ENCODE measurements at places on chromosomes 3 and 15.

DNA sequence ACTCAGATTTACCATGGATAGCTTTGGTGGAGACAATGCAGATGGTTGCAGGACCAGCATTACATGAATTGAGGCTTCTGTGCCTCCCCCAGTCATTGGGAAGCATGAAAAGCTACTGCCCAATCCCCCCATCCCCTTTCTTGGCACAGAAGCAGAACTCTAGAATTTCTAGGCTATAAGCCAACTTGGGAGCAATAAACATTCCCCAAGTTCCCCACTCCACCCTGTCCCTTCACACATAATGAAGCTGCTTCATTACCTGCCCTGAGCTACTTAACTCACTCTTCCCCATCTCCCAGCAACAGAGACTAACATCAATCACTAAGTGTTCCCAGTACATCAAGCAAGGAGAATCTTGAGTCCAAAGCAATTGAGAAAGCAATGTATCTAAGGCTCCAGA lies 164.5 kb downstream of the RORA start:
- DNase-seq = no peak

DNA sequence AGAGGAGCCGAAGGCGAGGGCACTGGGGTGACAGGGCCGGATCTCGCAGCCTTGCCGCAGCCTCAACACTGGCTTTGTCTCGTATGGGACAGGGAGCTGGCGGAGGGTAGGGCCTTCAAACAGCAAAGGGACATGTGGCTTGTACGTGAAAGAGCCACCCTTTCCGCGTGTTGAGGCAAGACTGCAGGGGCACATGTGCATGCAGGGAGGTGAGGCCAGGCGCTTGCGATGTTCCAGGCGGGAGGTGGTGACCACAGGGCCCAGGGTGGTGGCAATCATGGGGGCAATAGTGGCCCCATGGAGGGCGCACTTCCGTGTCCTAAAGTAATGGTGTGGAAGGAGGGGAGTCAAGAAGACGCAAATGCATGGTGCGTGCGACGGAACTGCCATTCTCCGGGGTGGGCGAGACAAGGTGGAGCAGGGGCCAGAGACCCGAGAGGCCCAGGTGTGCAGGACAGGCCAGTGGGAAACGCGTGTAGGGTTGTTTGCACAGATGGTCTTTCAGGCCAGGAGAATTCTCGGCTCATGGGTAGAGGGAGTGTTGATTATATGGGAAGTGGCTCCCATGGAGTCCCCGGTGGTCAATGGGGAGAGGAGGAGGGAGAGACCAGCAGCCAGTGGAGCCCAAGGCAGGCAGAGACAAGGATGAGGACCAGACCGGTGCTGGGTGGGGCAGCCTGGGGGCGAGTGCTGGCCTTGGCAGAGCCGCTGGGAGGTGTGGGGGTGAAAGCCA lies 45.8 kb upstream of the PCSK6 start:
- no peak for DNase-seq

- DNase-seq = no peak
These were observed 466.0 kb downstream of the NLGN1 start for GRCh38 chr3:173863551-173863950.

DNA sequence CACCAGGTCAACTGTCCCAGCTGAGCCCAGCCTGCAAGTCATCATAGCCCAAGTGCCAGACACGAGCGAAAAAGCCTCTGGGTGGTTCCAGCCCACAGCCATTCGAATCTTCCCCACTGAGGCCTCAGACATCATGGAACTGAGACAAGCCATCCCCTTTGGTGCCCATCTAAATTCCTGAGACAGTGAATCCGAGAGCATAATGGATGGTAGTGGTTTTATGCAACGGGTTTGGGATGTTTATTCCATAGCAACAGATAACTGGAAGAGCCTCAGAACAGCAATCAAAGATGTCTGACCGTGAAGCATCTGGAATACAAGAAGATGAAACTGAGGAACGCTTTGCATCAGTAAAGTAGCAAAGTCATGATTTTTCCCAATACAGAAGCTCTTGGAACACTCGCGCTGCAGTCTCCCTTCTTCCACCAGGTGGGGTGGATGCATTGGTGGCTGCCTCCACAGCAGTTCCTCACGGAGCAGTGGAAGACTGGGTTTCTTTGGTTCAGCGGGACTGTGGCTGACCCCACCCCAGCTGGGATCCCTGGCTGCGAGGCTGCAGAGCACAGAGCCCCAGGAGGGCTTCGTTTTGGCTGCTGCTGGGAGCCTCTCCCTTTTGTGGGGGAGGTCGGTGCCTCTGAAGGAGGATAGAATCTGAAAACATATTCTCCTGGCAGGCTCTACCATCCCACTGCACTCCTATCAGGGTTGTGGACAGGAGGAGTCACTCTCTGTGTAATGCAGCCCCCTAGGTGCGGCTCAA lies 26.4 kb upstream of the PDE8A start:
- DNase-seq = no peak

GRCh38 chr15:89085289-89085926 lies 2.8 kb upstream of the ABHD2 start:
- DNase-seq = no peak

DNA sequence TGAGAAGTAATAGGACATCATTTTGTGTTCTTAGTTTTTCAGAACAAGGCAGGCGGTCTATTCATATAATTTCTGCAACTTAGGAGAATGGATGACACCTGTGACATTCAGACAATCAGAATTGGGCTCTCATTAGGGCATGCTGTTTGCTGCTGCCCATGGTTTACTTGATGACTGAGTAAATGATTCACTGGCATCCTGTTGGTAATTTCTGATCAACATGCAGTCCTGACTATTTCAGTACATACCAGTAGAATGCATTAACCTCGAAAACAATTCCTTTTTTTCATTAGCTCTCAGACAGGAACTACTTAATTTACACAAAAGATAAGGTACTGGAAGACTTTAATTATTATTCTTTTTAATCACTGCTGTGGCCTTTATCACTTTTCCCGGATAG lies 641.6 kb downstream of the NSUN3 start:
- no peak for DNase-seq

- DNase-seq = no peak
These were observed 149.1 kb upstream of the HACD2 start for GRCh38 chr3:123733805-123734526.

DNA sequence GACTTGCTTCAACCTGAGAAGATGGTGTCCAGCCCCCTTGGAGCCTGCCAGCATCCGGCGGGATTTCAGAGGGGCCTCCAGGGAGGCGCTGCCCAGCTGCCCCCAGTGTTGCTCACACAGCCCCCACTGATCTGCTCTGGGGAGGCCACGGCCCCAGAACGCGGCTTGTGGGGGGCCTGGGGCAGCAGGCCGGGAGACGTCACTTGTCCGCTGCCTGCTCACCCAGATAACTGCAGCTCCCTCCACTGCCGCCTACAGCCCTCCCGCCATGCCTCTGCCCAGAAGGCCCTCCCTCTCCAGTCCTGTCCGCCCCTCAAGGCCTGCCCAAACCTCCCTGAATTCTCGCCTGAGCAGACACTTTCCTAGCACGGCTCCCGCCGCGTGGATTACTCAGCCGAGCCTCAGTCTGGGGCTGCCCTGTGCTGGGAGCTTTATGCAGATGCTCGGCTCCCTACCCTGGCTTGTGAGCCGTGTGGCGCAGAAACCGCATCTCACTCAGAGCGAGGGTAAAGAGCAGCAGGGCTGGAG lies 17.2 kb upstream of the ADIPOQ start:
- no peak for DNase-seq

- no peak for DNase-seq
These were observed 35.1 kb downstream of the PDCD6IP start for GRCh38 chr3:33833408-33834095.

GRCh38 chr15:94666553-94666952 lies 435.2 kb downstream of the MCTP2 start:
- DNase-seq = no peak

GRCh38 chr15:80997692-80998091 lies 3.0 kb upstream of the TLNRD1 start:
- no peak for DNase-seq

DNA sequence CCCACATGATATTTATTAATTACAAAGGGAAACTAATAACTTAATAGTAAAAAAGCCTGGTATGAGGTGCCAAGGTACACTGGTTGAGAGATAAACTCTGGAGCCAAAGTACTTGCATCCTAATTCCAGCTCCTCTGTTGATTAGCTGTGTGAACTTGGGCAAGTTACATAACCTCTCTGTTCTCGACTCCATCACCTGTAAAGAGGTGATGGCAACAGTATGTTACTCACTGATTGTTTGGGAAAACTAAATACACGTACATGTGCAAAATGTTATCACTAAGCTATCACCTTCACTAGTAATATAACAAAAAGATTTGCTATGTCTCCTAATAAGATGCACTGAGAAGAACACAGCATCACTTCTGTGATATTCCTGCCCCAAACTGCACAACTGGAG lies 206.4 kb downstream of the MEX3B start:
- no peak for DNase-seq

GRCh38 chr3:147832611-147833010 lies 423.4 kb downstream of the ZIC1 start:
- DNase-seq = no peak

DNA sequence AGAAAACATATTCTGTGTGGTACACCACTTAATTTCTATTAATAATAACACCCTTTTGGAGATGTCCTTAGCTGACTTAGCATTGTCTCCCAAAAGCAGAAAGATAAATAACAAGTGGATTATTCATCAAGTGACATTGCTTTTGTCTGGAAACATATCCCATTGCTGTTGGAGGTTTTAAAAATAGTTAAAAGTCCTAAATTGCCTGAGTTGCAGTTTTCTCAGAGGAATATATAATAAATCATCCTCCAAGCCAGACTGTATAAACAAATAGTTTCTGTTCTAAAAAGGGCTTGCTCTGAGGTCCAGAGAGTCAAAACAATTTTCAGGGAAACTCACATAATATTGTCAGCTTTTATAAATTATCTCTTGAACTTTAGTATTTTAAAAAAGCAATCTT lies 60.4 kb upstream of the CD96 start:
- DNase-seq = no peak

GRCh38 chr3:55678546-55679216 lies 191.6 kb upstream of the WNT5A start:
- no peak for DNase-seq

GRCh38 chr15:40340740-40341400 lies at the start of gene CCDC9B:
Gene CCDC9B (minus strand): TSS chr15:40340939. CDS start chr15:40340819, 120 bp downstream.
- DNase-seq = peak; percentile 78

DNA sequence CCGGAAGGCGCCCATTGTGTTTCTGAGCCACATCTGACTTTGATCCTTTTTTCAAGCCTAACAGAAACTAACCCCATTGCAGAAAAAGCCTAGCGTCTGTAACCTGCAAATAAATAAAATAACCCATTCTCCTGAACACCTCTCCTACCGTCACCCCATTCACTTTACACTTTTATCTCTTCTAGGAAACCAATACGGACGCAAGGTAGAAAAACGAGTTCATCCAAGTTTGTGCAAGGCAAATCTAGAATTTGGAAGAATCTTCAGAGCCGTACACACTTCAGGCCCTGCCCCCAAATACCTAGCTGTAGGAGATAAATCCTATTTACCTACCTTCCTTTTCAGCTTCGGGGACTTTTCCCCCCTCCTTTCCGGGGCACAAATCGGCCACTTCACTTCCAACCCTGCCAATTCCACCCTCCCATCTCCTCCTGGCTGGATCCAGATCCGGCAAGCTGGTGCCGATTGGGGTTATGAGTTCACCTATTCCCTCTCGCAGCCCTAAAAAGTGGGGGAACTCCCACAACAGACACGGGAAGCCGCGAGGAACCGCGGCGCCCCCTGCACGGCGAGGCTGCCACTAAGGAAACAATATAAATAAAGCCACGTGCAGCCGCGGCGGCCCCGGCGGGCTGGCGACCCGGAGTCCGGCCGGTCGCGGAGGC lies 987 bp downstream of the PRTG start:
- DNase-seq = no peak

GRCh38 chr3:28680050-28680449 lies 331.4 kb upstream of the AZI2 start:
- DNase-seq = no peak

GRCh38 chr3:22617372-22617771 lies 585.8 kb upstream of the UBE2E2 start:
- no peak for DNase-seq

- no peak for DNase-seq
These were observed 150.3 kb upstream of the STRIT1 start for GRCh38 chr3:155443815-155444214.

DNA sequence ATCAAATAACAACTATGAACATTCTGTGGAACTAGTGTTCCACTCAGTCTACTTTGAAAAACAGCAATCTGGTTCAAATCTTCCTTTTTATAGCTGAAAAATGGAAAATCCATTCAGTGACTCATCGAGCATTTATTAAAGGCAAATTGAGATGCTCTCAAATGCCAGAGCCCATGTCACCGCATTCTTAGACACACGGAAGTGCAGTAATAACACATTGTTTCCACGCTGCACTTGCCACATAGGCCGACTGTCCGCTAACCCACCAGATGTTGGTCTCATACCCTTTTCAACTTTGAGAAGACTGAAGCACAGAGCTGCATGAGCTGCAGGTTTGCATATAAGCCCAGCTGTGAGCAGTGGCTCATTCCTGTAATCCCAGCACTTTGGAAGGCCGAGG lies 95.9 kb downstream of the TMEM266 start:
- no peak for DNase-seq

DNA sequence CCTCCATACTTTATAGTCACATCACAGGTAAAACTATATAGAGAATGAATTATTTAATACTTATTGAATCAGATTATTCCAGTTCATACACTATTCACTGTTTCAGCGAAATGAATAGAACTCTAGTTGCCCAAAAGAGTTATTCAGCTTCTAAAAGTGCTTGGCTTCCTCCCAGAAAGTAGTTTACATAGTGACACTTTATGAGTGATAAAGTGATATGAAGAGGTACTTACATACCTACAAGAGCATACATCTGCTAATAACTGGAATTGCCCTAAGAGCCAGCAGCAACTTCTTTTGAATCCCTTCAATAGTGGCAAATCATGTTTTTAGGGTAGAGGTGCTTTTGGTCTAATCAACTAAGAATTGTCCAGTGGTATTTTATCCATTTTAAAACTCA lies 635.1 kb upstream of the AGTR1 start:
- DNase-seq = peak; percentile 59

- DNase-seq = no peak
These were observed 121.6 kb downstream of the RASA2 start for GRCh38 chr3:141608438-141608837.

- DNase-seq = no peak
These were observed 59.1 kb upstream of the FOXB1 start for GRCh38 chr15:59945036-59945435.

- DNase-seq = no peak
These were observed 89.8 kb upstream of the RNF7 start for GRCh38 chr3:141648055-141648910.

- no peak for DNase-seq
These were observed 165.3 kb upstream of the CTNNB1 start for GRCh38 chr3:41033956-41034519.

DNA sequence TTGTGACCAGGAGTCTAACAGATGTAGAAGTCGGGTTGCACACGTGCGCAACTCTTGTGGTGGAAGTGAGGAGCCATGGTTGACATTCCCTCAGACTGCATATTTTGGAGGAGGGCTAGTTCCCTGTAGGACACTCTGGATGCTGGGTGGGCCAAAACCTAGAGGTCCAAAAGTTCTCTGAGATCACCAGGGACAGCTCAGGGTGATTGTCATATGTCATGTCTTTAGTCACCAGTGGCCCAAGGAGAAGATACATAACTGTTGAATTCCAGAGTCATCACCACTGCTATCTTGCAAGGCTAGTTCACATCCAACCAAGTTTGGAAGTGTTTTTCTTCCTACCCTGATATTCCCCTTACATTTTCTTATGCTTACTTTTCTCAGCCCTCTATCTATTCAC lies 95.2 kb upstream of the C3orf80 start:
- DNase-seq = no peak

GRCh38 chr3:17116007-17116600 lies 231.3 kb downstream of the PLCL2 start:
- DNase-seq = no peak

Data from NCI-H510A (cell line).